Activated CD4-positive, alpha-beta T cell treated with anti-CD3 and anti-CD28 coated beads, Interleukin-2, amount 50 U/mL, for 24 hours (primary cell): ENCODE measurements at places on chromosomes 16 and 17.

- DNase-seq = no peak
Measured at GRCh38 chr16:46843898-46844642, 13.1 kb upstream of the C16orf87 start.

- no peak for DNase-seq
Measured at GRCh38 chr17:74919440-74920305, 3.4 kb downstream of the USH1G start.

DNA sequence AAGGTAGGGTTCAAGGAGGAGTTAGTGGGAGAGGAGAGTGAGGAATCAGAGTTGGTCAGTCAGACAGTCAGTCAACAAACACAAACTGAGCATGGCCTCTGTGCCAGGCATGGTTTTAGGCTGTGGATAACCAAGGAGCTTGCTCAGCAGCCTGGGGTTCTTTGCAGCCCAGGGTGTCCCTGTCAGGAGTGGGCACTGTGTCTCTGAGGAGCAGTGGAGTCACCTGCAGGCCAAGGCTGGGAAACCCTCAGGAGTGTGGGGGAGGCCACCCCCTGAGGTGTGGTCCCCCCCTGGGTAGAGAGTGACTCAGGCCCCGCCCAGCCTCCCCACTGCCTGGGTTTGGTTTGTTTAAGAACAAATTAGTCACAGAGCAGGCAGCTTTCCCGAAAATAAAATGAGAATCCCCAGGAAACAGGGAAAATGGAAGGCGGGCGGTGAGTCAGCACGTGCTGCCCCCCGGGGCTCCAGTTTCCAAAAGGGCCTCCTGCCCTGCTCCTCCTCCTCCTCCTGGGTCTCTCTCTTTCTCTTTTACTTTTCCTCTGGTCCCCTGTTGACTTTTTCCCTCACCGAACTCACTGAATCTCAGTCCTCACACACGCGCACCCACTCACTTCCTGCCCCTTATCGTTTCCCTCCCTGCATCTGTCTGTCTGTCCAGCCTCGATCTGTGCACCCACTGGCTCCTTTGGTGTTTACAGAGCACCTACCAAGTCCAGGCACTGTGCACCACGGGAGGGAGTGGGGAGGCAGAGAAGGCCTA, 44.3 kb downstream of the SOCS3 start:
- peak; percentile 26 for DNase-seq

DNA sequence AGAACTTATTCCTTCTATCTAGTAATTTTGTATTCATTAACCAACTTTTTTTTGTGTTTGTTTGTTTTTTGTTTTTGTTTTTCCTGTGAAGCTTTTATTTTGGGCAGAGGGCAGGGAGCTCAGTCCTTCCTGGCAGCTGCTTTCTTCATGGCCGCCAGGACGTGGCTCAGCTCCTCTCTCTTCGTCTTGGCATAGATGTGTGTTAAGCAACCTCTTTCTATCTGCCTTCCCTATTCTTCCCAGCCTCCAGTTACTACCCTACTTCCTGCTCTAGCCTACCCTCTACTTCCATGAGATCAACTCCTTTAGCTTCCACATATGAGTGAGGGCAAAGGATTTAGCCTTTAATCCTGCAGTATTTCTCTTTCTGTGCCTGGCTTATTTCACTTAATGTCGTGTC, 8.2 kb upstream of the BRD7 start:
- no peak for DNase-seq

GRCh38 chr17:63609816-63610573, 9.3 kb downstream of the TACO1 start:
- DNase-seq = no peak

GRCh38 chr16:15548482-15548891, 94.5 kb downstream of the MARF1 start:
- no peak for DNase-seq
